CD14-positive monocyte (primary cell): ENCODE measurements at places on chromosomes 1 and 21.
A peak's percentile ranks its signal among the peaks of the same experiment; 100 is the strongest.

DNA sequence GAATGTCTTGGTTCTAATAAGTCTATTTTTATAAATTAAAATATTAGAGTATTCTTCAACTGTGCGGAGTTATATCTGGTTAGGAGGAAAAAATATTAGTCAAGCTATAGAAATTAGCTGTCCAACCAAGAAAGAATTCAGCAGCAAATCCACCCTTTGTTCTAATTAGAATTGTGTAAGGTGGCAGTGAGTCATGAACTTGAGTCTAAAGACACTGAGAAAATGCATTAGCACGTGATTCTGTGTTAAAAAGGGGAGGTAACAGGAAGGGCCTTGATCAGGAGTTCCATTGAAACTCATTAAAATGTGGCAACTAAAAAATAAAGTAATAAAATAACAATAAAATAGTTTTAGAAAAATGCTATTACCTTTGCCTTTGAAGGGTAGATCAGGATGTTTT, 398.2 kb upstream of the RGS18 start:
- DNase-seq: no peak

DNA sequence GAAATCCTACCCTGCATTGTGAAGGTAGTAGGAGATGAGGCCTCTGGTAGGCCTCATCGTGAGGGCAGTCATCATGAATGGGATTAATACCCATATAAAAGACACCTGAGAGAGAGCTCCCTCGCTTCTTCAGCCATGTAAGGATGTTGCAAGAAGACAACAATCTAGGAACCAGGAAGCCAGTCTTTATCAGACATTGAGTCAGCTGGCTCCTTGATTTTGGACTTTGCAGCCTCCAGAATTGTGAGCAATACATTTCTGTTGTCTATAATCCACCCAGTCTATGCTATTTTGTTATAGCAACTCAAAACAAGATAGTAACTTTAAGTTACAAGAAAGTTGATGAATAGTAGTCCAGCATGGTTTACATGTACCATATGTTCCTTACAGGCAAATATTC, 208.5 kb downstream of the KCNT2 start:
- no peak for DNase-seq

DNA sequence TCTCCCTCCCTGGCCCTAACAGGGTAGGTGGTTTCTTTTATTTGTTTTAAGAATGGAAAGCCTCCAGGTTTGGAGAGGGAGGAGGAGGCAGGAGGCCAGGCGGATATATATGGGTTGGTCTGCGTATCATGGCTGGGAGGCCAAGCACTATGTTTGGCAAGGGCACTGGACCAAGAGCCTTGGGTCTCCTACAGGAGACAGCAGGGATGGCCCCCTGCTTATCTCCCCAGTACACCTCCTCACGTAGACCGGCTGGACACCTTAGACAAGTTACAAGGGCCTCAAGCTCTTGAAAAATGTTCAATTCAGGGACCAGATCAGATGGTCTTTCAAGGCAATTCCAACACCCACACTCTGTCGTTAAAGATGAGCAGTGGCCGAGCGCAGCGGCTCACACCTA, 10.9 kb downstream of the SLC41A1 start:
- no peak for DNase-seq

GRCh38 chr1:153395136-153395685, 4.3 kb upstream of the S100A8 start:
- DNase-seq: no peak

DNA sequence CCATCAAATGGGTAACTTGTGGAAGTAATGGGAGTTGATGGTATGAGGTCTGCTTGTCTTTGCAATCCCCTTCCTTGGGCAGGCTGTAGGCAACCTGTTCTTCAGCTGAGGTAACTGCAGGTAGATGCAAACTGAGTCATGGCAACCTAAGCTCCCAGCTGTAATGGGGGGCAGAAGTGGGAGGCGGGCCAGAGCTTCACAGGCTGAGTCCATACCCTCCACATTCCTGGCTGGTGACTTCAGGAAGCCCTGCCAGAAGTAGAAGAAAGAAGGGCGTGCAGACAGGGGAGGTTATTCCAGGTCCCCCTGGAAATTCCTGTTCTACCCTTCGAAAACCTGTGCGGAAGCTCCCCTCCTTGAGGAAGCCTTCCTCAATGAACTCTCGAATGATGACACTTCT, 44.9 kb downstream of the ARHGEF11 start:
- no peak for DNase-seq

DNA sequence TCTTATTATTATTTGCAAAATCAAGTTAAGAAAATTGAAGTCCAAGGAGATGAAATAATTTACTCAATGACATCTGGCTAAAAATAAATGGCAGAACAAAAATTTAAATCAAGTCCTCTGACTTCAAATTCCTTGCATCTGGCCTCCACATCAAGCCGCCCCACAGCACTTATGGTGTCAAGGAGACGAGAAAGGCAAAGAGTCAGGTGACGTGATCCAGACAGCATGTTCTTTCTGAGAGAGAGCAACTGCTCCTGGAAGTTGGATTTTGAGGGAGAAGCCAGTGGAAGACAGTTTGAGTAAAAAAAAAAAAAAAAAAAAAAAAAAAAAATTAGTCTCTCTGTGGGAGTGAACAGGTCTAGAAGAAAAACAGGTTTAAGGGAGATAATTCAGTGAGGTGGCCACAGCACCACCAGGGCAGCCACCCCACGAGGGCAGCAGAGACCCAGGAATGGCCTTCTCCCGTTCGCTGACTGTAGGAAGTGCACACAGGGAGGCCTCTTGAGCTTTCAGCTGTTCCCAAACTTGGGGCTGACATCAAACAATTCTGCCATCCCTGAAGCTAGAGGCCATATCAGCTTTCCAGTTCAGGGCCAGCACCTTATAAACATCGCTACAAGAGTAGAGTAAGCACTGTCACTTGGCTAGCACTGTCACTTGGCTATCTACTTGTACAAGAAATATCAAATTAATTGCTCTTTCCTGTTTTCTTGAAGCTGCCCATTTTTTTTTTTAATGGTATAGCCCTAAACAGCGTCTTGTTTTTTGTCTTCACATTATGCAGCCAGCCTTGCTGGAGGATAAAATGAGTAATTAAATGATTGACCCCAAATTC, 7.8 kb downstream of the C1orf162 start:
- DNase-seq: peak; percentile 71

DNA sequence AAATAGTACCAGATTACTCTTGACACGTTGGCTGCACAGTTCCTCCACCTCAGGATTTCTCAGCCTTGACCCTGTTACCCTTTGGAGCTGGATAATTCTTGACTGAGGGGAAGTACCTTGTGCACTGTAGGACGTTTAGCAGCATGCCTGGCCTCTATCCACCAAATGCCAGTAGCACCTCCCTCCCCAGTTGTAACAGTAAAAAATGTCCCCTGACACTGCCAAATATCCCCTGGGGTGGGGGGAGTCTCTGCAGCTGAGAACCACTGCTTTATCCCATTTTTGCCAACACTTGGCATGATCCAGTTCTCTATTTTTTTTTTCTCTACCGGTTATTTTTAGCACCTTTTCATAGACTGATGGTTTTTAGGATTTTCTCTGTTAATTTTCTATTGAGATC, 34.0 kb downstream of the C1orf198 start:
- DNase-seq: no peak

GRCh38 chr1:39047374-39048229, 21.5 kb downstream of the NDUFS5 start:
- no peak for DNase-seq

- DNase-seq: no peak
Observed at GRCh38 chr21:41611441-41611840, 103.5 kb upstream of the TMPRSS2 start.

DNA sequence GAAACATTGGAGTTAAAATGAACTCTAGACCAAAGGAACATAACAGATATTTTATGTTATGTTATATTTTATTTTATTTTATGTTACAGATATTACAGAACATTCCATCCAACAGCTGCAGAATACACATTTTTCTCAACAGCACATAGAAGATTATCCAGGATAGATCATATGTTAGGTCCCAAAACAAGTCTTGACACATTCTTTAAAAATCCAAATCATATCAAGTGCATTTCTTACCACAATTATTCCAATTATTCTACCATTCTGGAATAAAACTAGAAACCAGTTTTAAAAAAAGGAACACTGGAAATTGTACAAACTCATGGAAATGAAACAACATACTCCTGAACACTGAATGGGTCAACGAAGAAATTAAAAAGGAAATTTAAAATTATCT, 30.9 kb upstream of the PIGK start:
- DNase-seq: no peak

DNA sequence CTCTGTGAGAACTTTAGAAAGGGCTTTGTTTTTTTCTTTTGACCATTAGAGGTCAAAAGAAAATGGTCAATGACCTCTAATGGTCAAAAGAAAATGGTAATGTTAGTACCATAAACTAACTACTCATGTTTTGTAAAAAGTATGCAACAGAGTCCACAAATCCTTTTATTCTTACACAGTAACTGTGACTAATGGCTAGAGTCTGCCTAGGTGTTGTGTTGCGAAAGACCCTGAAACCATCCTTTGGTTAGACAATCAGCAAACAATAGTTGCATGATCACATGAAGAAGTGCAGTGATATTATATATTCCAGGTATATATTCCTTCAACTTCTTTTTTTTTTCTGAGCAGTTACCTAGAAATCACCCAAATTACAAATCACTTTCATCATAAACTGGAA, 40.9 kb downstream of the NEGR1 start:
- DNase-seq: no peak
